ENCODE measurements at places on chromosomes 5 and 9.

DNA sequence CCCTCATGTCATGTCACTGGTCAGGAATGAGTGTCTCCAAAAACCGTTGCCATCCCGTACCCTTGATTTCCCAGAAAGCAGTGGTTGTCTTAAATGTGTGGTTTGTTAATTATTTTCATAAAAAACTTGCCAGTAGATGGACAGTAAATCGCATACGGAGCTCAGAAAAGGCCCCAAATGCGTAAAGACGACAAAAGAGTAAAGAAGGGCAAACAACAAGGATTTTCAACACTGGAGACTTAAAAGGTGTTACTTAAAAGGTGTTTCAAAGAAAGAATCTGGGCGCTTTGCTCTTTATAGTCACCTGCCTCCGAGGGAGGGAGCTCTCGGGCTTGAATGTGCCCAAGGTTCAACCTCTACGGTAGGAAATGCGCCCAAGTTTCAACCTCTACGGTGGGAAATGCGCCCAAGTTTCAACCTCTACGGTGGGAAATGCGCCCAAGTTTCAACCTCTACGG is 734 bp downstream of the KIF27 start:
- DNase-seq = no peak

DNA sequence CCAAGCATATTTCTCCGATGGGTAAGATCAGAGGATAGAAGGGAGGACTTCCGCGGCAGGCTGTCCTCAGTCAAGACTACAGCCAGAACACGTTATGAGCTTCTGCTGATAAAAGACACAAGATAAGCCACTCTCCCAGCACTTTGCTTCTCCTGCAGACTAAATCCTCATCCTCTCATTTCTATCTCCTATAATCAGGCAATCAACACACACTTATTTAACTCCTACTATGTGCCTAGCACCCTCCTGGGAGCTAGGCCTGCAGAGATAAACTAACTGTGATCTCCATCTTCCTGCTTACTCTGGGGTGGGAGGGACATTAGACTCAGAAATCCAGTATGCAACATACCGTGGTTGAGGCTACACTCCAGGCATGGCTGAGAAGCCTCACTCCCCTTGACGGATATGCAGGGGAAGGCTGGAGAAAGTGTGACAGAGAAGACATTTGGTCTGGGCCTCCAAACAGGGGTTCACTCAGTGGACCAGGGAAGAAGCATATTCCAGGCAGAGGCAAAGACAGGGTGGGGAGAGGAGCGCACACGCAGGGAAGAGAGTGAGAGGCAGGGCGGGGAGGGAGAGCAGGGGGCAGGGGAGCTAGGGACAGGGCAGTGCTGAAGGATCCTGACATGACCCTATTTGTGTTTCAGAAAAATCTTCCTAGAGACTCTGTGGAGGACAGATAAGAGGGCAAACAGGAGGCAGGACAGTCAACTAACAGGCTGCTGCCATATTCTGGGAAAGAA is 274.1 kb downstream of the DENND1A start:
- no peak for DNase-seq

- no peak for DNase-seq
Measured at GRCh38 chr9:88652876-88653275, 117.9 kb downstream of the NXNL2 start.

DNA sequence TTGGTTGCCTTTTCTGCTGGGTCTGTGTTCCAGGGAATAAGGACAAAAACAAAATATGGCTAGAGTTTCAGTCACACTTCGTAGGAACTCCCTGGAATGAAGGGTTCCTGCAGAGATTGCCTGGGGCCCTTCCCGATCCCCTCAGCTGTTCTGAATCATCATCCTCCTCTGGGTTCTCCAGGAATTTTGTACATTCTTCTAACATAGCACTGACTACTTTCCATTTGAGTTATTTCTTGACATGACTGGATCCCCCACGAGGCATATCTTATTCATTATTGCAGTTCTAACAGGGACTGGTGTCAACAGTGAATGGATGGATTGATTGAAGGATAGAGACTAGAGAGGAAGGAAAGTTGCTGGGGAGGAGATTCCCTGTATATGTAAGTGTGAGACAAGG is 49.2 kb upstream of the TNC start:
- peak; percentile 44 for DNase-seq

- DNase-seq = peak; percentile 56
Measured at GRCh38 chr9:80175286-80176150, 603.8 kb downstream of the TLE4 start.

GRCh38 chr9:94140791-94141790 is 56.8 kb downstream of the PTPDC1 start:
- DNase-seq = no peak

GRCh38 chr5:9494301-9494700 is 51.6 kb downstream of the SEMA5A start:
- no peak for DNase-seq

GRCh38 chr5:1010181-1010510 is 1.5 kb downstream of the NKD2 start:
- DNase-seq = no peak

- DNase-seq = peak; percentile 4
Measured at GRCh38 chr5:38642189-38642911, 85.9 kb upstream of the LIFR start.

- peak; percentile 60 for DNase-seq
Measured at GRCh38 chr9:132973713-132974112, 4.8 kb upstream of the GFI1B start.

GRCh38 chr9:89353989-89354388 is 35.7 kb downstream of the SECISBP2 start:
- DNase-seq = no peak

GRCh38 chr5:6567835-6568234 is 65.0 kb downstream of the NSUN2 start:
- no peak for DNase-seq

DNA sequence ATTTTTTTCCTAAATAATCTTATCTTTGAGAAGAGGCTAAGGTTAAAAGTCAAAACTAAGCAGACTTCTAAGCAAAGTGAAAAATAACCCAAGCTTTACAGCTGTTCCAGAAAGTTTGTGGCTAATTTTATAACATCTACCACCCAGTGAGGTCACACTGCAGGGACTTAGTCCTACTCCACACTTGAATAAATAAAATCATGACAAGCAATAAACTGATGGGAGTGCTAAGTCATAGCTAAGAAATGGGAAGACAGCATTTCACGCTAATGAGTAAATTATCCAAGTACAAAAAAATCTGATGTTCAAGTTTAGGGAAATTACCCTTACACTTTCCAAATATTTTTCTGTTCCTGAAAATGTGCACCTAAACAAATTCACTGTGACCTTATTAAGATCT is 47.7 kb downstream of the ZNF608 start:
- no peak for DNase-seq

GRCh38 chr9:84698323-84698722 is 28.8 kb downstream of the NTRK2 start:
- no peak for DNase-seq

DNA sequence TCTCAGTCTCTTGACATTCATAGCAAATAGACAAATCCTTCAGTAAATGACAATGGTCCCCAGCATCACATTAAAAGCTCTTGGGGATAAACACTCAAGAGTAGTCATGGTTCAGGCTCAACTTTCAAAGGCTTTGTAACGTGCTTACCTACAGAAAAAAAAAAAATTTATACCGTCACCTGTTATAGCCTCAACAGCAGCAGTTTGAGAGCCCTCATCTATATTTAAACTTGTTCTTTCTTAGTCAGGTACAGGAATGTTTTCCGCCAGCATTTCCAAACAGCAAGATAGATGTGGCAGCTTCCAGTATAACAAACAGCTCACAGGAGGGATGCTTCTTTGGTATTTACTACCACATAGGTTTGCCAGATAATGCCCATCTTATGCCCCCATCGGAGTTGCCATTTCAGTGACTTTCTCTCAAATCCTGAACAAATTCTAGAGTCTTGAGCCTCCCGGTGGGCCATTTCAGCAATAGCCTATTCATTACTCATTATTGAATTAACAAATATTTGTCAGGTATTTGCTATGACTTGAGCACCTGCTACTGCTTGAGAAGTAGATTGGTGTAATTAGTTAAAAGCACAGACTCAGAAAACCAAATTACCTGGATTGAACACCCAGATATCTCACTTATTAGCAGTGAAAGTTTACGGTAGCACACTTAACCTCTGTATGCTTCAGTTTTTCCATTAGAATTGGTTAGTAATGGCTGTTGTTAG is 470.0 kb downstream of the EBF1 start:
- DNase-seq = no peak

DNA sequence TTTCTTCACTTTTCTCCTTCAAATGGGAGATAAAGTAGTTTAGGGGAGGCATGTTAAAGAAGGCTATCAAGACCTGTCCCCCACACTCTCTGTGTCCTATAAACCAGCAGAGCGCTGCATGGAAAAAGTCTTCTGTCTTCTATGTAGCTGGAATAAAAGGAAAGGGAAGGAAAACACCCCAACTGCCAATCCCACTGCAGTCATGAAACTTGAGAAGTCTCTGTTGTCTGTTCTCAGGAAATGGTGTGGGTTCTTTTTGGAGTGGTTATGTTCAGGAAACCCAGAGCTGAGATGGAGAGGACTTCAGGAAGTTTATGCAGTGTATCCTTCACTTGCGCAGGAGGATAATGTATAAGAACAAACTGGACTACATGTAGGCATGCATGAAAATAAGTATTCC is 274.3 kb downstream of the GAS1 start:
- DNase-seq = no peak

GRCh38 chr5:69048230-69048629 is 45.6 kb upstream of the SLC30A5 start:
- peak; percentile 61 for DNase-seq

GRCh38 chr5:139660105-139660922 is 12.2 kb downstream of the CXXC5 start:
- no peak for DNase-seq

GRCh38 chr5:132965120-132965519 is 1.7 kb upstream of the AFF4 start:
- no peak for DNase-seq

DNA sequence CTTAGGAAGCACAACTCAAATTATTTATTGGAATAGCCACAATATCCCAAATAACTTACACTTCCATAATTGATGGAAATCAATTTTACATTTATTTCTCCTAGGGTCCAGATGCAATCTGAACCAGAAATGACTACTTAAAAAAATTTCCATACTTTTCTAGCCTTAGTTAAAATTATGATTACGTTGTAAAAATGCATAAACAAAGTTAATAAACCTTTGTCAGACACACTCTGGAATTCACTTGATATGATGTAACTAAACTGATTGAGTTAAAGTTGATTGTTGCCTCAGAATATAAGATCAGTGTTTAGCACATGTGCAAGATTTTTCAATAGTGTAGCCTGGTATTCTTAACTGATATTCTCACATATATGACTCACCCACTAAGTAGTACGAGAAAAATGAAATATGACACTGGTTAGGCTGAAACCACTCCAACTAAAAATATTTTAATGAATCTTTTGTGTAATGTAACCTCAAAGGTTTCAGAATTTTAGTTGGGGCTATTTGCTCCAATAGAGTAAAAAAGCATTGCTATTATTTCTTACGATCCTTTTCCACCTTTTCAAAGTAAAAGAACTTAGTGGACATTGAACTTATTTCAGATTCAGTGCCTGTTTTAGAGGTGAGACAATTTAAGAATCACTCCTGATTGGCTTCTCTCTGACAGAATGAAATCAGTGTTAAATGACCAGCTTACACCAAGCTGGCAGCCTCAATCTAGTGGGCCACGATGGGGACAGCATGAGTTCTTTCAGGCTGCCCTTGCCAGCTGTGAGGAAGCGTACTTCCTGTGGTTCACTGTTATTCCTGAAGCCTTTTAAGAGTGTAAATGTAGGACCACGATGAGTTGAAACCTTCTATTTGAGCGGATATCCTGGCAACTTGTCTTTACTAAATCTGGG is 277.2 kb upstream of the CDH9 start:
- no peak for DNase-seq

DNA sequence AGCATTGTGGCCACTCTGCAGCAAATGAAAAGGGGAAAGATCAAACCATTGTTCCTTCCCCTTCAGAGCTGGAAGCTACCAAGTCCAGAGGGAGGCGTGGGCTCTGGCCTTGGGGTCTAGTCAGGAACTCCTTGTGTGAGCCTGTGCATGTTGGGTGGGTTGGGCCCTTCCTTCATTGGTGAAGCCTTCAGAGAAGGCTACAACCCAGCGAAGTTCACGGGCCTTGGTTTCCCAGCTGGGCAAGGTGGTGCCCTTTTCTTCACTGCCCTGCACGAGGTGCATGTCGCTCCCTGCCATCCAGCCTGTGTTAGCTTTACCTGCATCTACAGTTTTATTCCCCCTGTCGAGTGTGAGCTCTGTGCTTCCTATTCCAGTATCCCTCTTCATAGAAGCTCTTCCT is 84.7 kb downstream of the ZNF618 start:
- DNase-seq = no peak

GRCh38 chr5:53994148-53994547 is 316.2 kb downstream of the ARL15 start:
- DNase-seq = peak; percentile 5

DNA sequence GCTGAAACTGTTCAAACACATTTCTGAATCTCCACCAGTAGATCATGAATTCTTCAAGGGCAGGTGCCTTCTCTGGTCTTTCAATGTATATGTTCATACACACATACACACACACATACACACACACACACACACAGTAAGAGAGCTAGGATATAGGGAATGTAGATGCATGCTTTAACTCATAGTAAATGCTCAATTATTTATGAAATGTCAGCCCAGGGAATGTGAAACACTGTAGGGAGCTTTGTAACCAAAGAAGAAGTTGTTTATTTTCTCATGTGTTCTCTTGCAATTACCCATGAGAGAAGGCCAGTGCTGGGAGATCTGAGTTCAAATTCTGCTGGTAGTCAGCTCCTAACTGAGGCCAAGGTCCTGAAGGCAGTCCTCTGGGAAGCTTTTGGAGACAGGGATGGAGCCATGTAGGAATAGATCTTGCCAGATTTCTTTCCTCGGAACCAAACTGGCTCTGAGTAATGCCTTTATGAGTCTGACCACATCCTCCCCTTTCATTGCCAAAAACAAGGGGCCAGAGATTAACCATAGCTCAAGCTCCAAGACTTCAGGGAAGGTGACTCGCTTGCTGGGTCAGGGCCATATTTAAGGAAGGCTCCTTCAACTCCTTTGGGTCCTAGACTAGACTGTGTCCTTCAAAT is 487.0 kb upstream of the TNC start:
- no peak for DNase-seq

- DNase-seq = no peak
Measured at GRCh38 chr9:23764219-23764618, 61.8 kb downstream of the ELAVL2 start.

GRCh38 chr9:78133751-78134150 is 102.1 kb upstream of the CEP78 start:
- no peak for DNase-seq

DNA sequence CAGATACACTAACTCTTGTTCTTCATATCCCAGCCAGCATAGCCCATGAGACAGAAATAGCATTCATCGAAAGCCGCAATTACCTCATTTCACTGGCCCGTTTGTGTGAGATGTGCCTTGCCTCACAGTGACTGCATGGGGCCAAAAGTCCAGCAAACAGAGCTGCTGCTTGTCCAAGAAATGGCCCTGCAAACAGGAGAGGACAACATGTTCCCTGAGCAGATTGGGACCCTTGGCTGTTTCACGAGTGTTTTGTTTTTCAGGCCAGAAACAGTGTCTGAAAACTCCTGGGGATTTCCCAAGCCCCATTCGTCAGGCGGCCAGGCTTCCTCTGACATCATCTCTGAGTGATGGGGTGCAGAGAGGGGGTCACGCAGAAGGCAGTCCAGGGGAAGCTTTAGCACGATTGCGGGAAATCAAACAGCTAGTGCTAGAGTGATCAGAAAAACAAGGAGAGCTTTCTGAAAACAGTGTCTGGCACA is 503.6 kb upstream of the PAPPA start:
- no peak for DNase-seq
